SJSA1 (cell line): ENCODE measurements at places on chromosomes 3 and 15.

GRCh38 chr3:197149-197827 is 725 bp downstream of the CHL1 start:
- no peaks in the 10 kb centered on the region for H3K27me3 ChIP-seq
- H3K4me1 ChIP-seq = no peaks in the 10 kb centered on the region

GRCh38 chr15:44788748-44789147 is 52.4 kb downstream of the TRIM69 start:
- H3K4me1 ChIP-seq = peaks cover 5% of the 10 kb centered on the region
- no peak for DNase-seq
- H3K27ac ChIP-seq = no peak overlapping the region
- no peaks in the 10 kb centered on the region for H3K36me3 ChIP-seq
- H3K27me3 ChIP-seq = no peaks in the 10 kb centered on the region; the same call in 1 of the 2 replicates

DNA sequence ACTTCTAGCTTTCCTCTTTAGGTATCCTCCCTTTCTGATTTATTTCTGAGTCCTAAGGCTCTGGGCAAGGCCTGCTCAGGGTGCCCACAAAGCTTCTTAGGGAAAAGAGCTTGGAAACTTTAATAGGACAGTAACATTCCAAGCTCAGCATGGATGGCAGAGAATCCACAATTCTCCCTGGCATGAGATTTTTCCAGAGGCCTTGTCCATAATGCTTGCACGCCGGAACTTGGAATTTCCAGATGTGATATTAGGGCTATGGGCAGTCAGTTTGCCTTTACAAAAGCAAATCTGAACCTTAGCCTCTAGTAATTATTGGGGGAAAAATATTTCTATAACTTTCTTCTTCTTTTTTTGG is 139.0 kb upstream of the RBMS3 start:
- H3K4me3 ChIP-seq = no peak overlapping the region
- no peak for DNase-seq
- no peaks in the 10 kb centered on the region for H3K36me3 ChIP-seq
- peaks cover 32% of the 10 kb centered on the region for H3K4me1 ChIP-seq
- H3K27ac ChIP-seq = no peak overlapping the region

- no peaks in the 10 kb centered on the region for H3K4me1 ChIP-seq
- H3K36me3 ChIP-seq = peaks cover 35% of the 10 kb centered on the region
- no peak overlapping the region for H3K4me3 ChIP-seq
- no peaks in the 10 kb centered on the region for H3K27me3 ChIP-seq
- no peak overlapping the region for H3K27ac ChIP-seq
Observed at GRCh38 chr3:47404955-47405790, 24.4 kb downstream of the PTPN23 start.

DNA sequence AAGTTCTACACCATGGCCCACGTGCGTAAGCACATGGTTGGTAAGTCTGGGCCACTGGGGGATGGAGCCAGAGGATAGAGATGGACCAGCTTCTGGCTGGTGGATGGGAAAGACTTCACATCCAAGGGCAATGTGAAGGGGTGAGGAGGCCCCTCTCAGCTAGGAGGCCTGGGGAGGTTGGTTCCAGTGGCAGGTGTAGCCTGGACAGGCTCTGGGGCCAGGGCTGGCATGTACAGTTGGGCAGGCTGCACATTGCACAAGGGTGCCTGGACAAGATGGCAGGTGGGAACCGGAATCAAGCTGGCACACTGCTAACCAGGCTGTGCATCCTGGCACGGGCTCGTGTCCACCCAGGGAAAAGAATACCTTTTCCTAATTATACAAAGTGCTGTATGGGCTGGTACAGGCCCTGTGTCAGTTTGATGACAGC is 8.1 kb downstream of the ZBTB47 start:
- no peak overlapping the region for H3K4me3 ChIP-seq
- H3K27ac ChIP-seq = no peak overlapping the region
- H3K4me1 ChIP-seq = no peaks in the 10 kb centered on the region
- no peaks in the 10 kb centered on the region for H3K27me3 ChIP-seq
- no peak for DNase-seq
- H3K36me3 ChIP-seq = peaks cover 8% of the 10 kb centered on the region; the same call in 1 of the 2 replicates

GRCh38 chr15:91926908-91927270 is 73.4 kb downstream of the SLCO3A1 start:
- no peak overlapping the region for H3K27ac ChIP-seq
- H3K4me3 ChIP-seq = no peak overlapping the region
- H3K4me1 ChIP-seq = no peaks in the 10 kb centered on the region
- no peak for DNase-seq

DNA sequence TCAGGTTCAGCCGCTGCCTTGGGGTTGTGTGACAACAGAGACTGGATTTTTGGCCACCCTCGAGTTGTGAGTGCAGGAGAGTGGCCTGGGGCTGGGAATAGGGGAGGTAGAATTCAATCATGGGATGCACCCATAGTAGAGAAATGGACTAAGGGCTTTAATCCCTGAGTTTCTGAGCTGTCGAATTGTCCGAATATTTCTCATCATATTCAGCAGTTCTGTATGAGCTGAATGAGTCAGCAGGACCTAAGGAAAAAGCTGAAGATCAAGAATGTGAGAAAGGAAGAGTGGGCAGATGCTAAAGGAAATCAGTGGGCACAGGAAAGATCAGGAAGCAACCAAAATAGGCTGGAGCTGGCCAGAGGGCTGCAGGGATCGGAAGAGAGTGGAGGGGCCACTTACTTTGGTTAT is 44.4 kb upstream of the SACM1L start:
- H3K27ac ChIP-seq = peak overlapping the region; percentile 82
- peaks cover 68% of the 10 kb centered on the region for H3K4me1 ChIP-seq
- no peaks in the 10 kb centered on the region for H3K27me3 ChIP-seq
- DNase-seq = peak; percentile 54
- no peak overlapping the region for H3K4me3 ChIP-seq

DNA sequence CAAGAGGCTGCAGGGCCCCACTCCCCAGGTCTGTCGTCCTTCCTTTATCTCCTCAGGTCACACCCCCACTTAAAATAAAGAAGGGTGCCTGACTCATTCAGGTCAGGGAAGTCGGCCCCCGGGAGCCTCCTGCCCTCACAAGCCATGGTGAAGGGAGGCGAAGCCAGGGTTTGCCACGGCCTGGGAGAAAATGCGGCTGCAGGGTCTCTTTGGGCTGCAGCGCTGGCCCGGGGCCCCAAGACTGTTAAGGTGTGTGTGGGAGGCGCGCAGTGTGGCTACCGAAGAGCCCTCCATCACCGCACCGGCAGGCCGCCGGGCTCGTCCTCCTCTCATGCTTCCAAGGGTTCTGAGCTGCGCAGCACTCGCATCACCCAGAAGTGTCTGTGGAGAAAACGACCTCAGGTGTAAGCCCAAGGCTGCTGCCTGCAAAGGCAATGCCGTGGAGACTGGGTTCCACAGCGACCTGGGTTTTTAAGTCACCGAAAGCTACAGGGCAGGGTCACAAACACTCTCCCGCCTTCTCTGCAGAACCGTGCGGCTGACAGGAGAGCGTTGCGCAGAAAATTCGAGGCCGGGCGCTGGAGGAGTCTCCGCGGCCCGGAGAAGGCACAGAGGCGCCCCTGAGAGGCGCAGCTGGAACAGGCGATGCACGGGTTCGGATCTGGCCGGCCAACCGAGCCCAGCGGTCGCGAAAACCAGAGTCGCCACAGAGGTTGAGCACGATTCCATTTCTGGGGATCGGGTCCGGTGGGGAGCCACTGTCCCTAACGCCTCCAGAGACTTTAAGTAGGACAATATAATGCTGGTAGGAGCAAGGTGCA is 8.7 kb downstream of the FOXL2 start:
- peaks cover 11% of the 10 kb centered on the region for H3K4me1 ChIP-seq
- DNase-seq = no peak
- H3K4me3 ChIP-seq = no peak overlapping the region
- no peaks in the 10 kb centered on the region for H3K36me3 ChIP-seq

DNA sequence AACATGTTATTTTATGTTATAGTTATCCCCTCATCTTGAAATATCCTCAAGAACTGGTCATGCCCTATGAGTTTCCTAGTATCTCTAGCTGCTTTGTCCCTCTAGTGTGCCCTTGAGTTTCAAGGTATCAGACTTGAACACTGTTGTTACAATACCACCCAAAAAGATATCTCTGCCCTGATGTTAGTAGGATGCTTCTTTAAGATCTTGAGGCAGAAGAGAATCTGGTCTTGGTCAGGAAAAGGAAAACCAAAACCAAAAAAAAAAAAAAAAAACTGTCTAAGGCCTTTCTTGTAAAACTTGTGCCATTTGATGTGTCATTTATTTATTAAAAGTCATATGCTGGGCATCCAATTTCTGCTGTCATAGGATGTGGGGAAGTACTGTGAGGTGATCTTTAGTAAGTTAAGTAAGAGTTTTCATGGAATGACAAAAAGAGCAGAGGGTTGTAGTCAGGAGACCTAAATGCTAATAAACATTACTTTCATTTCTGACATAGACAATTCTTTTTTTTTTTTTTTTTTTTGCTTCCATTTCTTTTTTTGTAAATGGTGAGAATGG is 229.7 kb downstream of the NECTIN3 start:
- H3K27me3 ChIP-seq = no peaks in the 10 kb centered on the region
- H3K36me3 ChIP-seq = no peaks in the 10 kb centered on the region
- no peak for DNase-seq
- no peak overlapping the region for H3K27ac ChIP-seq

DNA sequence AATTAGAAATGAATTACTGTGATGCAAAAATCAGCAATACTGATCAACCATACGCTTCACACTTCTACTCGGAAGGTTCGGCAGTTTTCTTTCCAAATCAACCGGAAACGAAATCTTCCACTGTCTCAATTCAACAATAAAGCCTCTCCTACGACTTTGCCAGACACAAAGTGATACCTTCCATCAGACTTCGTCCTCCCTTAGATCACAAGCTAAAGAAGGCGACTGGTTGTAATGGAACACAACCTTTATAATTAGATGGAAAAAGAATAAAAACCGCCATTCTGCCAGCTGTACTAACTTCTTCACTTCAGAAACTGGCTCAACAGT is 618 bp downstream of the PARL start:
- DNase-seq = no peak
- H3K4me3 ChIP-seq = peak overlapping the region; percentile 74
- no peak overlapping the region for H3K27ac ChIP-seq
- H3K27me3 ChIP-seq = no peaks in the 10 kb centered on the region
- H3K4me1 ChIP-seq = peaks cover 12% of the 10 kb centered on the region

- H3K4me1 ChIP-seq = peaks cover 6% of the 10 kb centered on the region
- no peak overlapping the region for H3K4me3 ChIP-seq
- H3K27ac ChIP-seq = no peak overlapping the region
- H3K27me3 ChIP-seq = no peaks in the 10 kb centered on the region
Observed at GRCh38 chr3:171088496-171088895, 62.0 kb upstream of the SLC2A2 start.
